ENCODE measurements at places on chromosomes 3 and 15.

DNA sequence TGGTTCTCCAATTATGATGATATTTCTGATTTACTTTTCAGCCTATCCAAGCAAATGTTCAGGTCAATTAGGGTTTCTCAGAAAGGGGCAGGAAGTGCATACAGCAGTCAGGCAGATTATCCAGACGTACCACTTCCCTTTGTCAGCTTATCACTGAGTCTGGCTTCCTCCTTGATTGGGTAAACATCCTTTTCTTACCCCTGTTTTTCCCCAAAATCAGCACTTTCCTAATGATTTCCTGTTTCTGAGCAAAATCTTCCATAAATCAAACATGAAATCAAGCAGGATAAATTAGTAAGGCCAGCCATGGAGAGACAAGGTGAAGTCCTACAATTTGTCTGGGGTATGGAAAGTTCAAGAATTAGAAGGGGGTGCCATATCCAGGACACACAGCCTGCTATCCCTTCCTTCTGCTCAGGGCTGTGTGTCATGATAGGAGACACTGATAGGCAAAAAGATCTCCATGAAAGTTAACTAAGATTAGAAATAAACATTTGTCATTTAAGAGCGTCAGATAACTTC, 29.0 kb downstream of the ADIPOQ start:
- DNase-seq: no peak

GRCh38 chr3:144164352-144164751, 192.7 kb downstream of the DIPK2A start:
- no peak for DNase-seq

- DNase-seq: no peak
These were observed 13.9 kb downstream of the ROBO2 start for GRCh38 chr3:77053795-77054194.

- DNase-seq: no peak
These were observed 16.9 kb downstream of the IP6K1 start for GRCh38 chr3:49769286-49769915.

DNA sequence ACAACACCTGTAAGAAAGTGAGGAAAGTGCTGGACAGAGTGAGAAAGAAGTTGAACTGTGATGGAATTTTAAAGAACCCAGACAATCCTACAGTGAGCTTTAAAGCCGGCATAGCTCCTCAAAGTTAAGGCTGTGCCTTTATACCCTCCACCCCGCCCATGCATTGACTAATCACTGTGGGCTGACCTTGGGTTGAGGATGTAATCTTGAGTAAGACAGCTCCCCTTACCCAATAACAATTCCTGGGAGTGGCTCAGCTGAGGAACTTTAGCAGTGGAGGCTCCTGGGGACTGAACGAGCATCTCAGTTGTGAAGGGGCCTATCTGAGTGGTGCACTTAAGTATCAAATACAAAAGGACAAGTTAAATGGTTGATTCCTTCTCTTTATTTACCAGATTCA, 35.7 kb upstream of the ZNF770 start:
- DNase-seq: no peak

- no peak for DNase-seq
These were observed 23.8 kb downstream of the NEDD4 start for GRCh38 chr15:55969582-55969981.

- no peak for DNase-seq
These were observed 47.6 kb upstream of the MED12L start for GRCh38 chr3:151037746-151038477.

DNA sequence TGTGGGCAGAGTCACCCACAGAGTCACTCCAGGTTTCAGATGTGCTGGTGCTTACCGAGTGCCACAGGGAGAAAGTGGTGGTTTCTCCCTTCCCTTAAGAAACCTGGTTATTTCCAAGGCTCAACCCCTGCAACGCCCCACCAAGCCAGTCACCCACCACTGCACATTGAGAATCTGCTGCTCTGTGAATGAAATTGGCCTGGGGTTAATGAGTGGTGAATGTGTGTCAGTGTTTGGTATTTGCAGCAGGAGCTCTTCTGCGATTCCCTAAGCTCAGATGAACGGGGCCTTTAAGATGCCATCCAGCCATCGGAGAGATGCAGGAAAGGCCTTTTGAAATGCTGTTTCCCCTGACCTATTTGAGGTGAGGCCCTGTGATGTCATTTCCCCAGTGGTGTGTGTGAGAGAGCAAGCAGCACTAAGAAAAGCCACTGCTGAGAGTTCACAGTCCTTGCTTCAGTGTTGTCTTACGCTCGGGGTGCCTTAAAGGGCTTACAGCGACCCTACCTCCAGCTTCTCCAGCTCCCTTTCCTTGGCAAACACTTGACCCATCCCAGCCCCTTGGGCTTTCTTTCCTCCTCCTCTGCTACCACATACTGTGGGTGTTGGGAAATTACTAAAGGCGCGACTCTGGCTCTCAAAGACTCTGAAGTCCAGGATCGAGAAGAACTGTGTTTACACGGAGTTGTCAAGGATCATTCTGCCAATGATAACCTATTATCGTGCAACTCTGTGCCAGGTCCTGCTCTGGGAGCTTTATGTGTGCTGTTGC, 68.9 kb downstream of the SMAD3 start:
- peak; percentile 65 for DNase-seq

DNA sequence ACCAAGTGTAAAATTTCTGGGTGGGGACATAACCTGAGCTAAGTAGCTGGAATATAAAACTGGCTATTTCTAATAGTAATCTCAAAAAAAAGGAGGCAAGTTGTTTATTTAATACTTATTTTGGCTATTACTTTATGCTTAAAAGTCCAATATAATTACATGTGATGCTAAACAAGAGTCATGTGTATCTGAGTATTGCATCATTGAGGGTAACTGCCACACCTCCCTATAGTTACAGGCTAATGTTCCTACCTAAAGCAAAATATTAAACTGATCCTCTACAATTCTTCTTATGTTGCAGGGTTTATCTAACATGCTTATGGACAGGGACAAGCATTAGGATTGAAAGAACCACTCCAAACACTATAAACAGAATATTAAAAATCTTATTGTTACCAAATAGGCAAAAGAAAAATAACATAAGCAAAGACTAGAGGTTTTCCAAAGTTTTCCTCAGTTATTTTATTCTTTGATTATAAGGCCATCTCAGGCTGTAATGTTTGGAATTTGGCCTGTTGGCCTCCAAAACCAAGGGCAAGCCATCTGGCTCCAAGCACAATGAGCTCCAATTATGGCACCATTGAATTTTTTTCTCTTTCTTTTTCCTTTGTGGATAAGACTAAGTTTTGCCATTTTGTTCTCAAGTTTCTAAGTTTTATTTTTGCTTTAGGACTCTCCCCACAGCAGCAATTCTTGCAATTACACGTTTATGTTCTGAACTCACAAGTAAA, 75.8 kb upstream of the ABI3BP start:
- no peak for DNase-seq

DNA sequence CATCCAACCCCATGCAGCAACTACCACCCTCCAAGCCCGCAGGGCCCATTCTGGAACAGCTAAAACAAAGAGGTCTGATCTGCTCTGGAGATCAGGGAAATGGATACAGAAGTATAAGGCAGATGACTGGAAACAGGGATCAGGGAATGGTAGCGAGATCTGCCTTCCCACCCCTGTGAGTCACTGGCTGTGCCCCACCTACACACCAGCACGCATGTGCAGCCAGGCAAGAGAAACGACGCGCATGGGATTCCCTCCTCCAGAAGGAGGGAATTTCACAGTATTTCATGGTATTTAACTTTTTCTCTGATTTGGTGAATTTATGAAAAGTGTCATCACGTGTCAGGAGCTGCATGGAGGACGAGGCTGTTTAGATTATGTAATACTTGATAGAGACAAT, 116.7 kb downstream of the ARRDC4 start:
- DNase-seq: no peak

DNA sequence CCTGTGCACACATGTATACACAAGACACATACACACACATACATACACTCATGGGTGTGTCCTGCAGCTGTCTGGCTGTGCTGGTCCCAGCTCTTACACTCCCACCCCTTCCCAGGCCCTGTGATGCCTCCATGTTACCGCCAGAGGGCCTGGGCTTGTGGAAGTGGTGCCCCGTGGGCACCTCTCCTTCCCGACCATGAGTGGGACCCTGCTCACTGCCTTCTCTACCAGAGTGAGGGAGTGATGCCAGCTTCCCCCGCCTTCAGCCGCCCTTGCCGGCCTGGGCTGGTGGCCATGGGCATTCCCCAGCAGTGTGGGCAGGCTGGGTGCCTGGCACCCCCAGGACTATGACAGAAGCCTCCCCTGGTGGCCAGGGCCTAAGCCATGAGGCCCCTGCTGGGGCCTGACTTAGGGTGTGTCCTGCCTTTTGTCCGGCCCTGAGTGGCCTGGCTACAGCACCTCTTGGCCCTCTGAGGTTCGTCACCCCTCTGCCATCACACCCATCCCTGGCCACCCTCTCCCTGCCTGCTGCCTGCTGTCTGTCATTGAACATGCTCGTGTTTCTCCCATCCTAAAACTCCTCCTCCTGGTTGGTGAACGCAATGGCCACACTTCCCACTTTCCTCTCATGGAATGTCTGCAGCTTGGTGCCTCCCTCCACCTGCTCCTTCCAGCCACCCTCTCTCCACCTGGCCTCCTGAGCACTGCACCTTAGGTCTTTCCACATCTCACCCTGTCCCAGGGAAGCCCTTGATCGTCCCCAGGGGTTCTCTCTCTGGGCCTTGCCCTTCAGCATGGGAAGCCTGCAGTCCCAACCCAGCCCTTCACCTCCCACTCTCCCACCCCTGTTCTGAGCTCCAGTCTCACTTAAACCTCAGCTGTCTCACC, 14.6 kb downstream of the HDAC11 start:
- no peak for DNase-seq

DNA sequence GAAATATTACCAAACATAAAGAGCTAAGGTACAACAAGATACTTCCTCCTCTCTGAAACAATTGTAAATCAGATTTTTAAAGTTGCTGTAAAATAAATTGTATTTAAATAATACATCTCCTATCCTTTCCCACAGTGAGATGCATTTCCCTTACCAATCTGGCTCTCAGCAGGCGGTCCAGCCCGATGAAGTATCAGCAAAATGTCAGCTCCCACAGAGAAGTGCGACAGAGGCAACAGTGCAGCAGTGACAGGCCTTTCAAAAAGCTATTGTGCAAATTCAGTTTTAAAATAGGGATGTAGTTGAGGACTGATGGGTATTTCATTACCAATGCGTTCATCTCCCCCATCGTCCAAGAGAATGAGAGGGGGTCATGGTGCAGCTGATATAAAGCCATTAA, 733.2 kb upstream of the GOLIM4 start:
- DNase-seq: no peak

DNA sequence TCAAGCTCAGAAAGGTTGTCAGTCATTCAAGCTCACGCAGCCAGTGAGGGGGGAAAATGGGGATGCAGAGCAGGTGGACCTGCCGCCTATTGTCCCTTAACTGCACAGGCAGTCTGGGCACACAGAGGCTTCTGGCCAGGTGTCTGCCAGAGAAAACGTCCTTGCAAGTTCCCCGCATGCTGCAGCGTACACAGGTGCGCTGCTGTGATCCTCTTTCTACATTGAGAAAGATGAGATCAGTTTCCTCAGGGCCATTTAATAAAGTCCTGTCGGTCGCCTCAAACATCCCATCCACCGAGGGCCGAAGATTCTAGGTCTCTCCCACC, 445 bp upstream of the TSEN2 start:
- DNase-seq: no peak

DNA sequence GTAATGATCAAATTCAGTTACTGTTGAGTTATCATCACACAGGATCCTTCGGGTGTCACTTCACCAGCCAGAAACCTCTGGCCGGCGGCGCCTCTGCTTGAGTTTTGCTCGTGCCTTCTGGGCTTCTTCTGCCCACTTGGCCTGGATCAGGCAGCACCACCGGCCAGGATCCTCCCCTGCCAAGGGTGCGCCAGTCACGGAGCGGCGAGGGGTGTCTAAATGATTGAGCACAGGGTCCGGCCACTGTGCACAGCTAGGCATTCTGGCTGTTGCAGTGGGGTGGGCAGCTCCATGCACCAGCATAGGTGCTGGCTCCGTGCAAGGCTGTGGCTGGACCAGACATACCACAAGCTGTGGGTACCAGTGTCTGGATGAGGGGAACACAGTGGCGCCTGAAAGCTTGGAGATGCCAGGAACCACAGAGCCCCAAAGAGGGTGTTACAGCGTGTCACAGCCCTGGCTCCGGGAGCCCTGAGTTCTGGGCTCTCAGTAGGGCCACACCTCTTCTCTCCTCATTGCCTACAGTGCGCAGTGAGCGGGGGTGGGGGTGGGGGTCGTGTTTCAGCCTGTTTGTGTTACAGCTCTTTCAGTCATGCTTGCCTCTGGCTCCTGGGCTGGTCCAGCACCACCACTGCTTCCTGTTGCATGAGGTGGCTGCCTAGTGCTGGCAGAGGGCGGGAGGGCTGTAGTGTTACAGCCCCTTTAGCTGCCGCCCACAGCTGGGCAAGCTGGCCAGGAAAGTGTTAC, 169.4 kb downstream of the FNDC3B start:
- DNase-seq: no peak

GRCh38 chr15:73165844-73166243, 113.6 kb downstream of the NEO1 start:
- no peak for DNase-seq
